ENCODE measurements at places on chromosomes 16 and 17.

DNA sequence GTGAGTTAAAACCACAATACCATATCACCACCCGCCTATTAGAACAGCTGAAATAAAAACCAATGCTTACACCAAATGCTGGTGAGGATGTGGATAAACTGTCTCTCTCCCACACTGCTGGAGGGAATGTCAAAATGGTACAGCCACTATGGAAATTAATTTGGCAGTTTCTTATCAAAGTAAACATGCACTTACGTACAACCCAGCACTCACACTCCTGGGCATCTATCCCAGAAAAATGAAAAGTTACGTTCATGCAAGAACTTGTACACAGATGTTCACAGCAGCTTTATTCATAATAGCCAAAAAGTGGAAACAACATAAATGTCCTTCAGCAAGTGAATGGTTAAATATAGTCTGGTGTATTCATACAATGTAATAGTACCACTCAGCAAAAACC is 173.2 kb upstream of the MYOCD start:
- no peak for DNase-seq

GRCh38 chr17:3870871-3871306 is 22.0 kb downstream of the CAMKK1 start:
- DNase-seq: no peak

DNA sequence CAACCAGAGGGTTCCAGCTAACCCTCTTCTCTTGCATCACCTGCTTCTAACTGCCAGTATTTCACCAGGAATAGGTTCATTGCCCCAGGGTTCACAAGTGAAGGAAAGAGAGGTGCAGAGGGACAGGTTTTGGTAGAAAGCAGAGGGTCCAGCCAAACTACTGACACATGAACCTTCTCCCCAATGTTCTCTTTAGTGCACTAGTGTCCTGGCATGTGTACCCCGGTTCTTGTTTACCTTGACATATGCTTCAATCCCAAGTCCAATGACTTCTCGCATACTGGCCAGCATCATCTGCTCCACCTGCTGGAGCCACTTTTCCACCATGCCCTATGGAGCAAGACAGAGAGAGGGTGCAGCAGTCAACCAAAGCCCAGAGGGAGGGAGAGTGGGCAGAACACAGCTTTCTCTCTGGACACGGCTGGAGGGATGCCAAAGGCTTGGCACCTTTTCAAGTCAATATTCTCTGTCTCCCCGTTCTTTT is 90.6 kb downstream of the DNAH3 start:
- no peak for DNase-seq

DNA sequence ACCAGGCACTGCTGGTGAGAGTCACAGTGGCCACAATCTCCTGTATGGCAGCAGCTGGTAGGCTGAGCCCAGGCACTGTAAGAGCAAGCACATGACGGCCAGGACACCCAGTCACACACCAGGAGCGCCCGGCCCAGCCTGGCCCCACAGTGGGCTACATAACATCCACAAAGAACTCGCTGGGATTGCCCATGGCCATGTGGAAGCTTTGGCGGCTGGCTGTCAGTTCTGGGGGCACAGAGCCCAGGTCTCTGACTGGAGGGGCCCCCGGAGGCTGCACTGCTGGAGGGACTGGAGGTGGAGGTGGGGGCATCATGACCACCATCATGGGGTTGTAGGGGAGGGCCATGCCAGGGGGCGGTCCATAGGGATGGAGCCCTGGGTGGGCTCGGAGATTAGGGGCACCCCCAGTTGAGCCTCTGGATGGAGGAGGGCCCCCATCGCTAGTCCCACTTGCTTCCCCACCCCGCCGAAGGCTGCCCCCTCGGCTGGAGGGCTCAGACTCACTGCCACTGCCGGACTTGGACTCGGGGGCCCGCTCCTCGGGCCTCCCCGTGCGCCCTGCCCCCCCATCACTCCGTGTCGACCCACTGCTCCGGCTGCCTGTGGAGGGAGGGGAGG is 6.1 kb downstream of the ACADVL start:
- no peak for DNase-seq

GRCh38 chr16:58119509-58119845 is 9.7 kb downstream of the CFAP20 start:
- no peak for DNase-seq

DNA sequence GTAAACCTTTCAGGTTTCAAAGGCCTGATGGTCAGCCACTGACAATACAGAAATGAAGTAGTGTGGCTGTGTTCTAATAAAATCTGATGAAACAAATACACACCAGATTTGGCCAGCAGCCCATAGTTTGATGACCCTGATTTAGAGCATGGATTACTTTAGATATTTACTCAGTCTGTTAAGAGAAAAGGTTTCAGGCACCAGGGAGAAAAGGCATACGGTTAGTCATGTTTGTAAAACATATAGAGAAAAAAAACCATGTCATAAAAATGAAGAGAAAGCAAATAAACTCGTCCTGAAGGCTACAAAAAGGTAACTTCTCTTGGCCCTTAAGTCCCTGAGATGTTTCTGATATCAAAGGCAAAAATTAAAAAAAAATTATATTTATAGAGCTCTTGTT is 112.1 kb downstream of the ADAMTS18 start:
- DNase-seq: no peak

Measured in smooth muscle cell of the brain vasculature (primary cell).